ENCODE measurements at places on chromosomes 11 and 22.

DNA sequence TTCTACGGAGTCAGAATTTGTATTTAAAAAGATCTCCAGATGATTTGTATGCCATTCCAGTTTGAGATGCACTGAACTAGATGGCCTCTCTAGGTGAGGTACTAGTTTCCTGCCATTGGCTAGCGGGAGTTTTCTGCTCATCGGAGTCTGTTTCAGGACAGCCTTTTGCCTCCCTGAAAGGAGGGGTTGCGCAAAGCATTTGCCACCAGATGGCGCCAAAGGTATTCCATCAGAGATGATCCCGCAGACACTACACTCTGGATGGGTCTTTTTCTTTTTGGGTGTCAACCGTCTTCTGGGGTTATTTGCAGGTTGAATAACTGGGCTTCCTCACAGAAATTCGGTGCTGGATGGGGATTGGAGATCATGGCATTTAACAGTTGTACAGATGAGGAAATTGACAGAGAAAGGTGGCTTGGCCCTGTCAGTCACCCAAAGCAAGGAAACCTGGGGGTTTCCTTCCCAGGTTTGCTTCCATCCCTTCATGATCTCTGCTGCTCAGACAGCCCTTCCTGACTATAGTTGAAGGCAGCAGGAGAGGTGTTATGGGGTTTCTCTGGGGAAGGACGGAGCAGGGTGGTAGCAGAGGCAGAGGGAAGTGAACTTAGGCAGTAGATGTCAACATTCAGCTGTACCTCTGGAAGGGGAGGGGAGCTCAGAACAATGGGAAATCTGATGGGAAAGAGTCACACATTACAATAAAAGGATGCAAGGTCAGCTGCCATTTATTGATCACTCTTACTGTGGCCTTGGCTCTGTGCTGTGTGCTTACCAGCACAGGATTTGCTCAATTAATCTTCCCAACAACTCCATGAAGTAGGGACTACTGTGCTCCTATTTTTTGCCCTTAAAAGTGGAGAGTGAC is 81.6 kb downstream of the CCDC81 start:
- peak; percentile 59 for DNase-seq

GRCh38 chr11:68938088-68938487 is 34.4 kb downstream of the IGHMBP2 start:
- DNase-seq, result no peak

DNA sequence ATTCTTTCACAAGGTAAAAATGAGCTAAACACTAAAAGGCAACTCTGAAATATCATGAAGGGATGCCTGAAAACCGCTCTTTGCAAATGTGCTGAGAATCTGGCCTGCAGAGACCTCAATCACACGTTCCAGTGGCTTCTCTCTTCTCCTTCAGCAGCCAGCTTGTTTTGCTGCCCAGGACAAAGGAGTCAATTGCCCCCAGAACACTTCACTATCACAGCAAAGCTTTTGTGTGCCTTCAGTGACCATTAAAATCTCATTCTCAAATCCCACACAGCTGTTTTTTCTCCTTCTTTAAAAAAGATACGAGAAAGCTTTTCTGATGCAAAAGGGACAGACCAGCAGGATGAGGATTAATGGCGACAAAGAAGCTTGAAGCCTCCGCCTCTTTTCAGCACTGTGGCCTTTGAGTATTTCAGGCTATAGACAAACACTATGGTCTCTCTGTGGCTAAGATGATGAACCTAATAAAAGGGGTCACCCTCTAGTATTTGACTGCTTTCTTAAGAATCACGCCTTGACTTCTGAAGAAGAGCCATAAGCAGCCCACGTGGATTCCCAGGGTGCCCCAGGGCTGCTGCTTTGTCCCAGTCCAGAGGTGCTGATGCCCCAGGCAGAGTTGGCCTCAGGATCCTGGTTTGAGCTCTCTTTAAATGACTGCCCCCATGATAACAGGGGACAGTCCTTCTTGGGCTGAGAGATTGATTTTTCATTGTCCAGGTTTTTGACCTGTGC is 33.4 kb upstream of the NRIP3 start:
- DNase-seq, result no peak

DNA sequence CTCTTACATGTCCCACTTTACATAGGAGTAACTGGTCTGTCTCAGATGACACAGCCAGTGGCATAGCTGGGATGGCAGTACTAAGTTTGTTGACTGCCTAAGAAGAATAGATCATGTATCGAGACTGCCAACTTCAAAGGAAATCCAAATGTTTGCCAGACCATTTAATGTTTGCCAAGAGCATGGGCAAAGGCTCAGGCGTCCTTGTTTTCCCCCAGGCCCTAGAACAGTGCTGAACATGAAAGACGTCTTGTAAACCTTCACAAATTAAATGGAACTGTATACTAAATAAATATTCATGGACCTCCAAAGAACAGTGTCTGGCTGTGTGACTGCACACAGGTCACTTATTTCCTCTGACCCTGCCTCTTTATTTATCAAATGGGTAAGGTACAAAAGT is 234.7 kb upstream of the CCDC90B start:
- DNase-seq, result no peak
